ENCODE measurements at places on chromosomes 16 and 17.

DNA sequence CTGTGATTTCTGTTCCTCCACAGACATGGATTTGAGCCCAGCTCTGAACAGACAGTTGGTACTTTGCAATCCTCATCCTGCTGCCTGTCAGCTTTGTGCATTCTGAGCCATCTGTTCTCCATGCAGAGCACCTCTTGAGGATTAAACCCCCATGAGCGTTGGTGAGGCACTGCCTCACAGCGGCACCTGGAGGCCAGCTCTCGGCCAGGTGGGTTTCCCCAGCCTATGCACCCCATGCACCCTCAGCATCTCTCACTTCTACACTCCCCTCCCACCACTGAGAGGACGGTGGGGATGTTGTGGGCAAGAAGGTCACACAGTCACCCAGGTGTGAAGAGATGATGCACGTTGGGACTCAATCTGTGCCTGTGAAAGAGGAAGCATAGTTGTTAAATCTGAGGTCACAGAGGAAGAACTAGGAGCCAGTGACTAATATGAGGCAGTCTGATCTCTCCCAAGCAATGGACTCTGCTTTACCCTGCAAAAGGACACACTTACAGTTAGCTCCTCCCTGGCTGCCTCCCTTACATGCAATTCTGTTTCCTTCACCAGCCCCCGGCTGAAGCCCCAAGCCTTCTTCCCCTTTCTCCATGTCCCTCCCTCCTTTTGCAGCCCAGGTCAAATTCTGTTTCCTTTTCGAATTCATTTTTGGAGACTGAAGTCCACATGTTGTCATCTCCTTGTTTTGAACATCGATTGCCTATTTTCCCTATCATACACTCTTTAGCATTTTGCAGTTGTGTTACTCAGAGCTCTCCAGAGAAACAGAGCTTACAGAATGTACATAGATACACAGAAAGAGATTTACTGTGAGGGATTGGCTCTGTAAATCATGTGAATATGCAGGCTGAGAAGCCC lies 58.5 kb downstream of the HS3ST3B1 start:
- no peak for DNase-seq

DNA sequence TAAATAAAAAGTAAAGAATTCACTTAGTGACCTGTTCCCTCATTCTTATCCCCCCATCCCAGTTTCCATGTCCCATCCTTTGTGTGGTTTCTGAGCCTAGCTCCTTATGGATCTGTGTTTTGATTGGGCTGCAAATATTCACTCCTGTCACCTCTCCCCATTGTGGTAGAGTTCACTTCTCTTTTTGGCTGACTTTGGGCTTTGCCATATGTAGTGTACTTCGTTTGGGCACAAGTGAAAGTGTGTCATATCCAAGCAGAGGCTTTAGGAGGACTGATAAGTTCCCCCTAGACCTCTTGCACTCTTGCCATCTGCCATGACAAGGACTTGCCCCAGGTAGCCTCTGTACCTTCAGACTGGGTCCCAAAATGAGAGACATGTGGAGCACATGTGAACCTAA lies 13.0 kb upstream of the DHRS7B start:
- no peak for DNase-seq

GRCh38 chr17:33381201-33381600 lies 88.1 kb upstream of the ASIC2 start:
- no peak for DNase-seq

GRCh38 chr16:78292844-78293380 lies 193.5 kb downstream of the WWOX start:
- DNase-seq, result no peak

DNA sequence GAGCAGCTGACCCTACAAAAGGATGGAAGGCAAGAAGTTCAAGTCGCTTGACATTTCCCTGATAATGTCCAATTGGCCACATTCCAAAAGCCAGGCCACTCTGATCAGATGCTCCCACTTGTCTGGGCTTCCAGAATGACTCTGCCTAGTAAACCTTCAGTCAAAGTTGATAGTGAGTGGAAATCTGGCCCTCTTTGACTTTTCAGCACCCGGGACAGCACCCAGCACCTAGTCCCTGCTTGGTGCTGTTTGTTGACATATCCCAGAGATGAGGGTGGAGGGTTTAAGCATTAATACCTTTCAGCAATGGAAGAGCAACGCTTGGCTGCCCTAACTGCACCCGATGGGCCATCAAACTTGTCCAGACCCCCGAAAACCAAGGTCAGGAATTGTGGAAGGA lies 131.3 kb downstream of the AIPL1 start:
- DNase-seq, result no peak

GRCh38 chr16:29806099-29806579 lies at the start of gene MAZ:
Gene MAZ, plus strand, starts transcription at chr16:29806529. Its CDS starts 173 bp downstream, at chr16:29806702.
- DNase-seq, result no peak

- DNase-seq, result no peak
Measured at GRCh38 chr16:27929818-27930217, 133.7 kb downstream of the GSG1L start.

GRCh38 chr16:83899978-83900377 lies 1.1 kb downstream of the MLYCD start:
- no peak for DNase-seq

GRCh38 chr17:16980813-16981731 lies 9.2 kb upstream of the TNFRSF13B start:
- DNase-seq, result no peak
